ENCODE measurements at places on chromosomes 7 and 10.

DNA sequence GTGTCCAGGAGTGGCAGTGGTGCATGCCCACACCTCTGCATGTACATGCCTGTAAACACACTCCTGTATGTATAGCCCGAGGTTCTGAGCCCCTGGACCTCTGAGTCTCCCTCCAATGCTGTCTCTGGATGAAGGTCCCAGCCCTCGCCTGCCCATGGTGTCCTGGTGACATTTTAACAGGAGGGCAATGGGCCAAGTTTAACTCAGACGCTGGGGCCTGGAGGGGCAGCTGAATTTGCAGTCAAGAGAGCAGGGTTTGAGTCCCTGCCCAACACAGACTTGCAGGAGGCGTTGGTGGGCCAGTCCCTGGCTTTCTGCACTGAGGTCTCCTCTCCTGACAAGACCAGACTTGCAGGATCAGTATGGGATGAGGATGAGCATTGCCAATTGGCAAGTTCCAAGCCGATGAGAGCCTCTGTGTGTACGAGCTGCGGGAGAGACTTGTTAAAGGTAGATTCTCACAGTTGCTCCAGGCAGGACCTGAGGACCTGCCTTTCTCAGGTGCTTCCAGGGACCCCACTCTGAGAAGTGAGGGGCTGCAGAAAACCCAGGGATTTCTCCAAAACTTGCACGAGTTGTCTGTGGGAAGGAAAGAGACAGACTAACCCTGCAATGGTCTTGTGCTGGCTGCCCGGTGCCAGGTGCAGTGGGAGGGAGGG, 141.9 kb downstream of the ELFN1 start:
- peak; percentile 20 for DNase-seq

- DNase-seq = no peak
Observed at GRCh38 chr10:132721725-132722124, 64.2 kb downstream of the NKX6-2 start.

GRCh38 chr7:131010717-131011431, 276.9 kb upstream of the KLF14 start:
- no peak for DNase-seq

DNA sequence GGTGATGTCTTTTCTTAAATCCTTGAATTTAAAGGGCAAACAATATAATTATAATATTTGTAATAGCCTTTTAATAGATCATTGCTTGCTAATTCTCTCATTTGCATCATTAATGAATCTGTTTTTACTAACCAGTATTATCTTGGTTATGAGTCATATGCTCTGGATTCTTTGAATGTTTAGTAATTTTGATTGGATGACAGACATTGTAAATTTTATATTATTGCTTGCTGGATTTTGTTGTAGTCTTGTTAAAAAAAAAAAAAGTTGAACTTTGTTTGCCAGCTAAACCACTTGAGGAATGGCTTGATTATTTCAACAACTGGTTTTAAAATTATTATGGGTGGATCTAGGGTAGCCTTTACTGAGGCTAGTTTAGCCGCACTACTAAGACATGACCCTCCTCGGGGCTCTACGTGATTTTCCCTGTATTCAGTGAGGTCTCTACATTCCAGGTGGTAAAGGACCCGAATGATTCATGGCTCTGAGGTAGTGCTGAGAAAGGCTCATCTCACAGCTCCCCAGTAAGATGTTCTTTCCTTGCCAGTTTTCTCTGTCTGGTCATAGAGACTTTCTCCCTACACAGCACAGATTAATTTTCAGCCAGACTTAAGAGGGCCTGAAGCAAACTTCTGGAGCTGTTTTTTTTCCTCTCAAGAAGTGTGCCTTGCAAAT, 8.5 kb downstream of the C10orf90 start:
- no peak for DNase-seq

GRCh38 chr10:23448802-23449570, 10.1 kb downstream of the OTUD1 start:
- no peak for DNase-seq

DNA sequence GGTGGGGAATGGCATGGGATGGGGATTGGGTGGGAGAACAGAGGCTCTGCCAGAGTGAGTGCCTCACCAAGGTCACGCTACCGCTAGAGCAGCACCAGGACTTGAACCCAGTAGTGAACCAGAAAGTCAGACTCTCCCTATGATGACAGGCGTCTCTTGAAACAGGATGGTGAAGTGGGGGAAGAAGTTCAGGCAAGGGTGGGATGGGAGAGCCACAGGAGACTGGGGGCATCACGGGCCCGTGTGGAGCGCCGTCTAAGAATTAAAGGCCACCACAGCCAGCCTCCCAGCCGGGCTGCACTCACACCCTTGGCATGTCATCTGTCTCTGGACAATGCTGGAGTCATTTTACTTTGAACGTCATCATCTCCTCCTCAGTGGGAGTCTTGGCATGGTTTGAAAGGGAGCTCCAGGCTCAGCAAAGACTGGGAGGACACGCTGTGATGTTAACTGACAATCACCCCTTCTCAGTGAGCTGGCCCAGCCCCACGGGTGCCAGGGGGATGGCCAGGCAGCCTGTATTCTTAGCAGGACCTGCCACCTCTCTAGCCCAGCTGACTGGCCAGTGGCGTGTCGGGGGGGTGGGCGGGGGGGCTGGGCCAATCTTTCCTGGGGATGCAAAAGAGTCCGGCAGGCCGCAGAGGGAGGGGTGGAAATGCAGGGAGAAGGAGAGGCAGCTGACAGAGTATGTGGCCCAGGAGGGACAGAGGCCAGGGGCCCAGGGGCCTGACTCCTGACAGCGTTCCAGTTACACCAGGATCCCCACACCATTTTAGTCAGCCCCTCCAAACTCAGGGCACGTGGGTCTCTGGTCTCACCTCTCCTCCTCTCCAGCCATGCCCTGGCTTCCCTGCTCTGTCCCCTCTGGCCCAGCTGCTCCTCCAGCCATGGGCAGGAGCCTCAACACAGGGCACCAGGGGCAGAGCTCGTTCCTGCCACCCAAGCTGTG, 96.2 kb downstream of the VOPP1 start:
- DNase-seq = peak; percentile 30

DNA sequence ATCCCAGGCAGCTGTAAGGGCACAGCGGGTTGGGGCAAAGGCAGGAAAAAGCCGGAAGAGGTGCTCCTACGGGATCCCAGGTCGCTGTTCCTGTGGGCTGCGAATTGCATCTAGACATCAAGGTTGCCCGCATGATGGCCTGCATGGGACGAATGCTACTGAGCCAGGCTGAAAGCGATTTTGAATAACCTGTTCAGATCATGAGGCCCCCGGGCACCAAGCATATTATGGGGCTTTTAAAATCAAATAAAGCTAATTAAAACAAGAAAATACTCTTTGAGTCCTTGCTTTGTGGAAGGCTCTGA, 37.1 kb downstream of the CAMK2B start:
- peak; percentile 30 for DNase-seq

- peak; percentile 64 for DNase-seq
Observed at GRCh38 chr10:132152896-132153580, 33.7 kb upstream of the DPYSL4 start.

DNA sequence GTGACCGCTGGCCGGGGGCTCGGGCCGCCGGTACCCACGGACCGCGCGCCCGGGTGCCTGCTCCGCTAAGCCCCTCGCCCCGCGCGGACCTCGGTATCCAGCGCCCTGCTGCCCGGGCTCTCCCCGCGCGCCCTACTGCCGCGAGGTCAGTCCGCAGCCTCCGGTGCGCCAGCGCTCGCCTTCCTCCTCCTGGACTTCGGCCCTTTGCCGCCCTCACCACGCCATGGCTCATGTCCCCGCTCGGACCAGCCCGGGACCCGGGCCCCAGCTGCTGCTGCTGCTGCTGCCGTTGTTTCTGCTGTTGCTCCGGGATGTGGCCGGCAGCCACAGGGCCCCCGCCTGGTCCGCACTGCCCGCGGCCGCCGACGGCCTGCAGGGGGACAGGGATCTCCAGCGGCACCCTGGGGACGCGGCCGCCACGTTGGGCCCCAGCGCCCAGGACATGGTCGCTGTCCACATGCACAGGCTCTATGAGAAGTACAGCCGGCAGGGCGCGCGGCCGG, 483 bp downstream of the GDF10 start:
- DNase-seq = no peak

- no peak for DNase-seq
Observed at GRCh38 chr10:51789903-51790302, 90.5 kb upstream of the CSTF2T start.

DNA sequence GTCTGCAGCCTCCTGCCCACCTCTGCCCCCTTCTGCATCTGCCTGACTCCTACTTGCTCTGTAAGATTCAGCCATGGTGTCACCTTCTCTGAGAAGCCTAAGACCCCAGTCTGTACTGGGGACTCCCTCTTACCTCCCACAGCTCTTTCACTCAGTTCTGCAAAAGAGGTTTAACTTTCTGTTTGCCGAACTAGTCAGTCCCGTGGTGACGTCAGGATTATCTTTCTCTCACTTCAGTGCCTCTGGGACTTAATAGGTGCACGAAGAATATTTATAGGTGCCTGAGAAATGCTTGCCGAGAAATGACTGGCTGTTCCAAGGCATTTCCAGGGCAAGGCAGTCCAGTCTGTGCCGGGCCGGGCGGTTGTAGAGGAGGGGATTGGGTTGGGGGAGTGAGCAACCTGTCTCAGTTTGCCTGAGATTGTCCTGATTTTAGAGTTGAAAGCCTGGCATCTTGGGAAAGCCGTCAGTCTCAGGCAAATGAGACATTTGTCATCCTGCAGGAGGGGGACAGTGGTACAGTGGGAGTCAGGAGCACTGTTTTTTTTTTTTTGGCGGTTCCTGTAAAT, 227.5 kb upstream of the NPVF start:
- no peak for DNase-seq

GRCh38 chr7:42972699-42973500, 40.7 kb downstream of the MRPL32 start:
- DNase-seq = peak; percentile 79

GRCh38 chr7:134312717-134313116, 4.0 kb downstream of the SLC35B4 start:
- no peak for DNase-seq

DNA sequence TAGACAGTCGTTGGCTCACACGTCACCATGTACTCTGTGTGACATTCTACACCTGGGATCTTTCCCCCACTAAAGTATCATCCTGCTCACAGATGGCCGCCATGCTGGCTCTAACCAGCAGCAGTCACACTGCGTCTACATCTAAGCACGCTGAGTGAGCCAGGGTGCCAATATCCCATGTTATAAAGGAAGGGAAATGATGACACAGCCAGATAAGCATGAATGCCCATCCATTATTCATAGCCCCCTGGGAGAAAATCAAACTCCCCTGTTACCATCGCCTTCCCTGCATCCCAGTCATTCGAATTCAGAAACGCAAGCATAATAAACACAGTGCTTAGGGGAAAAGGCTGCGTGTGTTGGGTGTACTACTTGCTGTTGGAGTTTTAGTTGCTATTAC, 698.2 kb upstream of the AUTS2 start:
- DNase-seq = no peak

GRCh38 chr10:27158421-27158820, 3.3 kb downstream of the MASTL start:
- no peak for DNase-seq

DNA sequence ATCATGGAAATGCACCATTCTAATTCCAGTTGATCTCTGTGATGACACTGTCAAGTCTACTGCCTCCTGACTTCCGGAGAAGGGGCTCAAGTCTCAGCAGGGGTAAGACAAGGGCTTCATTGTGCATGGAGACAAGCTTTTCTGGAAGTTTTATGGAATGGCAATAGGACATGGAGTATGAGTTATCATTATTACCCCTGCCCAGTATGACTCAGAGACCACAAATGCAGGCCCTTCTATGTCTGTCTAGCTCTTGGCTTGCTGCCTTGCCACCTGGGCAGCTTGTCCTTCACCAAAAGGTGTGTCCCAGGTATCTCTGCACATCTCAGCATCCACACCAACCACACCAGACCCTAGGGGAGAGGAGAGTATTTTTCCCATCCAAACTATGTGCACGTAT, 34.9 kb upstream of the KIAA1217 start:
- DNase-seq = no peak

GRCh38 chr10:132096863-132097478, 31.2 kb downstream of the JAKMIP3 start:
- no peak for DNase-seq

GRCh38 chr7:105199386-105199785, 185.4 kb downstream of the KMT2E start:
- DNase-seq = no peak

GRCh38 chr7:86320341-86320740, 323.4 kb upstream of the GRM3 start:
- no peak for DNase-seq

DNA sequence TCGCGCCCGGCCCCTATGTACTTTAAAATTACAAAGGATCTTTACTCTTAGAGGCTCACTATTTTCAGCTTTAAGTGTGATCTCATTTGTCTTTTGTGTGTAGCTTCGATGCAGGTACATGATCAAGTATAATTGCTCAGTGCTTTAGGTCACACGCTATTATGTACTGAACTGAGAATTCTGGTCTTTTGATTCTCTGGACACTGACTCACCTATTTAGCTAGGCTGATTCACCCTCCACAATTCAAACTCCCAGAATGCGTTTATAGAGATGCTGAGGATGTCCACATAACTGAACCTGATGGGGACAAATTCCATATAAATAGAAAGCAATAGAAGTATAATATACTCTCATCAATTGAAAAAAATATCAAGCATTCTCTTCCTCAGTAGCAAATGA, 57.8 kb downstream of the PRKCQ start:
- DNase-seq = no peak

GRCh38 chr7:112929421-112929820, 139.2 kb upstream of the TMEM168 start:
- no peak for DNase-seq

DNA sequence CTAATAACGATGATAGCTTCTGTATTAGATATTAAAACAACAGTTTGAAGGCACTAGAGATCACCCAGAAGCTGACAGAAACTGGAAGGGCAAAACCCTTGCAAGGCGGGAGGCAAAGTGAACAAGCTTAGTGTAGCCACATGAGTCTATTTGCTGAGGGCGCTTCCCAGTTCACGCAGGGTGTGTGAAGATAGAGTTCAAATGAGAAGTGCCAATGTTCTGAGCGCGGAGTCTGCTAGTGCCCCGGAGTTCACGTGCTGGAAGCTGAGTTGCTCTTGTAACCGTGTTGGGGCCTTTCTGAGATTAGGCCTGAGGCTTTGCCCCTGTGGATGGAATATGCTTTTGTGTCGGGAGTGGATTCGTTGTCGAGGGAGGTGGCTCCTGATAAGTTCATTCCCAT, 16.6 kb upstream of the GTPBP4 start:
- no peak for DNase-seq

DNA sequence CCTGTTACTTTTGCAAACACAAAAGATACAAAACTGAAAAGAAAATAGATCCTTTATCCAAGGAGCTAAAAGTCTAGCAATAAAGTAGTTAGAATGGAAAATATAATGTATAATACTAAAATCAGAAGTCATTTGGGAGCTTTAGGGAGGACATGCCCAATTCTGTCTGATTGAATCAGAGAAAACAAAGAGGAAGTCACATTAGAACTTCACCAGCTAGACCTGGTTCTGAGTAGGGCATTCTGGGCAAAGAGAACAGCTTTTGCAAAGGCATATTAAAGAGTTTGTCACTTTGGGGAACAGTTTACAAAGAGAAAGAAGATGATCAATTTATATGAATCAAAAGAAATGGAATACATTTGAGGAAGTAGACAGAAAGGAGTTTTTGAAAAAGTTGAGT, 107.0 kb upstream of the PRSS1 start:
- no peak for DNase-seq

- DNase-seq = peak; percentile 62
Observed at GRCh38 chr10:77619964-77620703, 17.5 kb downstream of the KCNMA1 start.

Data from aorta (tissue), 5 donors.